DND-41 (cell line): ENCODE measurements at places on chromosomes 4 and X.
A peak's percentile ranks its signal among the peaks of the same experiment; 100 is the strongest.

DNA sequence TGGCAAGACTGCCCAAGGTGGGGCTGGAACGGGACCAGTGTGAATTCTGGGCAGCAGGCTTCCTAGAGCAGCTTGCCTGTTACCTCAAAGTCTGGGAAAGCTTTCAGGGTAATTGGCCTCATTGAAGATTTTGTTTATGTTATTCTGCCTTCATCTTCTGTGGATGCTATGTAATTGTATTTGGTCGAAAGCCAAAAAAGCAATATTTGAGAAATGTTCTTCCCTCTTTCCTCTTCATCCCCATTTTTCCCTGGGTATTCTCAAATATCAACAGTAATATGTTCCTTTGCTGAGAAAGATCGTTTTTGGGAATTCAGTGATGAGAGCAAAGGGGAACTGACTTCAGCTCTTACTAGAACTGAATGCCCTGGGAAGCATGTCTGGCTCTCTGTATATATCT lies 12.9 kb downstream of the TMEM131L start:
- no peak for DNase-seq

DNA sequence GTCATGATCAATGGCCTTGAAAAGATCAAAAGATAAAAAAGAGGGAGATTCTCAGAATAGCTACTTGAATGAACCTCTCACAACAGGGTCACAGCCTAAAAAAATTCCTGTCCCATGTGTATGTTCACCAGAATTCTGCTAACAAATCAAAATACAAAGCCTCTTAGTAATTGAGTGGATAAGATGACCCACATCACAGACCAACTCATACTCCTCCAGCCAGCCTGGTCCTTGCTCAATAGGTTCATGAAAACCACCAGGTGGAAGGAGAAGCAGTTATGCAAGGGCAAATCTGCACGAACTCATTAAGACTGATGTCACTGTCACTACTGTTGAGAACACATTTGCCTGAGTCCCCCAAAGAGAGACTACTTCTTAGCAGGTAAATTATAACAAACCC lies 21.5 kb downstream of the WDFY3 start:
- no peak for DNase-seq

DNA sequence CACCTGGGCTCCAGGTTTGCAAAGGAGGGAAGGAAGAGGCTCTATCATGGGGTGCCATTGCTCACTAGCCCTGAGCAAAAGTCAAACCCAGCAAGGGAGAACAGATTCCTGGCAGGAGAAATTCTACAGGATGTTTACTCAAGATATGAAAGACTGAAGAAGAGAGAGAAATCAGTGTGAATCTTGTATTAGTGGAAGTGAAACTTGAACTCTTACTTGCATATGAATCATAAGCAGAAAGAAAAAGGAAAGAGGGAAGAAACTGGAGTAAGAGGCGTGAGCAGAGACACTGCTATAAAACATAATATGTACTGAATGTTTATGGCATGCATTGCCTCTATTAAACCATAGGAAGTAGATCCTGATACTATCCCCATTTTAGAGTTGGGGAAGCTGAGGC lies 60.9 kb downstream of the C4orf46 start:
- no peak for DNase-seq

GRCh38 chrX:14529290-14529989 lies at the start of gene GLRA2:
Gene GLRA2 (plus strand): TSS chrX:14529536. CDS start chrX:14530058, 522 bp downstream.
- DNase-seq, result peak; percentile 45

DNA sequence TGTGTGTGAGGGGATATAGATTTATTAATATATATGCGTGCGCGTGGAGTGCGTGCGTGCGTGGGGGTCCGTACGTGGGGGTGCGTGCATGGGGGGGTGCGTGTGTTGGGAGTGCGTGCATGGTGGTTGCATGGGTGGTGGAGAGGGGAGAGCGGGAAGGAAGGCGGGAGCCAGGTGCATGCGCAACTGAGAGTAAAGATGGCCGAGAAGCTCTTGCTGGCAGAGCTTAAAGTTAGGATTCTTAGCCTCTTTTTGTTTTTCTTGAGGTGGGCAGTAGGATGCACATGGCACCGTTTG lies 45.8 kb downstream of the TEX13B start:
- DNase-seq, result no peak

DNA sequence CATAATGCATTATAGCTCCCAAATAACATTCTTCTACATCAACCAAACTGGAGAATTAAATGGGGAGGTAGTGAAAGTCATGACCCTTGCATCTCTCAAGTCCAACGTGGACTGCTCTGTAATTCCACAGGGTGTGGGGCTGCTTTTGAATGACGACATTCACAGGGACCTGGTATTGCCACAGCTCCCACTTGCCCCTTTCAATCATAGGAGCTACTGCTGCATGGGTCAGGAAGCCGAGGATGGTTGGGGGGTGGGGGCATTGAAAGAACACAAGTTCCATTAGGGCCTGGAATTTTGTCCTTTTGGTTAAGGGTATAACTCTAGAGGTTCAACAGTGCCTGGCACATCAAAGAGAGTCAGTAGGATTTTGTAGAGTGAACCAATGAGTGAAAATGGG lies 7.4 kb upstream of the CT55 start:
- DNase-seq, result no peak

GRCh38 chrX:109704563-109704962 lies 28.5 kb downstream of the ACSL4 start:
- no peak for DNase-seq

DNA sequence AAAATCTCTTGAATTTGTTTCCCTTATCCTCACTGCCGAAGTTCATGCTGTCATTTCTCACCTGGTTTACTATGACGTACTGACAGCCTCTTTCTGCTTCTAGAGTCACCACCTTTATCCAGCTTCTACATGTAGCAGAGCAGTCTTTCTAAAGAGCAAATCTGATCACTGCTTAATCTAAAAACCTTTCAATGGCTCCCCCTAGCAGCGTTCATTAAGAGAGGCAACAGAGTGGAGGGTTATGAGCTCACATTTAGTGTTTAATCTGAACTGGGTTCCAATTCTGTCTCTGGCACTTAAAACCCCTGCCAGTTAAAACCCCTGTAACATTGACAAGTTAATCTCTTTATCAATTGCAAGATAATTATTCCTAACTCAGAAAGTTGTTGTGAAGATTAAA lies 4.4 kb downstream of the RBPJ start:
- DNase-seq, result no peak

DNA sequence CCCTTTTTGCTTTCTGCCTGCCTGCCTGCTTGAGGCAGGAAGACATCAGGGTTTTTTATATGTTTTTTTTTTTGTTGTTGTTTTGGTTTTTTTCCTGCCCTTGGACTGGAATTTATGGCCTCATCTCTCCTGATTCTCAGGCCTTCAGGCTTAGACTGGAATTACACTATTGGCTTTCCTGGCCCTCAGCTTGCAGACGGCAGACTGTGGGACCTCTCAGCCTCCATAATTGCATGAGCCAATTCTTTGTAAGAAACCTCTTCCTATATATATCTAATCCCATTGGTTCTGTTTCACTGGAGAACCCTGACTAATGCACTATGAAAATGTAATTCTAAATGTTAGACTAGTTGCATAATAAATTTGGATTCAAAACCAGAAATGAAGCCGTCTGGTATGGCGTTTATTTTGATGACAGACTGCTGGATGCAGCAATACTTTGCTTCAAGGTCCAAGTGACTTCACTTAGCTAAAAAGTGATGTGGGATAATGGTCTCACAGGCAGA lies 59.0 kb downstream of the SEL1L3 start:
- no peak for DNase-seq

DNA sequence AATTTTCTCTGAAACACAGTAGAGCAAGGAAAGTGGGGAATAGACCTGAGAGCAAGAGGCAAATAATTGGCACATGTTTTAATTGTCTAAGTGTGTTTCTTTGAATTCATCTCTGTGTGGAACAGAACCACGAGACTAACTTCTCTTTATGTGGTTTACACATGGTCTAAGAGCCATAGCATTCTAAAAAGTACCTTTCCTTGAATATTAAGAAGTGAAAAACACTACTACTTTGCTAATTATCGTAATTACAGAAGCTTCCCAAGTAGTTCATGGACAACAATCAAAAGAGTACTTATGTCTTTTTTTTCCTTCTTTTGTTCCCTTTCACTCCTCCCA lies 2.9 kb upstream of the CYBB start:
- no peak for DNase-seq

- DNase-seq, result no peak
Measured at GRCh38 chrX:121832446-121832845, 785.0 kb downstream of the GLUD2 start.

DNA sequence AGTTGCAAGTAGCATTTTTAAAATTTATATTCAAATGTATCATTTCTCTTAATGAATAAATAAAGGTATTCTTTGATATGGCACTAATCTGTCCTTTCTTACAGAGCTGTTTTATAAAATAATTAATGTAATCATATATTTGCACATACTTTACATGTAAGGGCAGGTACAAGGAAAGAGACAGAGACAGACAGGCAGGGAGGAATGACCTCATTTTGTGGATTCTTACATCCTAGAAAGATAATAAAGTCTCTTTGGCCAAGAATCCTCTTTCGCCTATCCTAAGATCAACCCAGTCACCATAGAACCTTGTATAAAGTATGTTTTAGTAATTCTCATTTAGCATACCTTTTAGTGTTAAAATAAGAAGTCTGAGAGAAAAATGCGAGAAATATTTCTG lies 98.5 kb upstream of the CTSO start:
- no peak for DNase-seq

DNA sequence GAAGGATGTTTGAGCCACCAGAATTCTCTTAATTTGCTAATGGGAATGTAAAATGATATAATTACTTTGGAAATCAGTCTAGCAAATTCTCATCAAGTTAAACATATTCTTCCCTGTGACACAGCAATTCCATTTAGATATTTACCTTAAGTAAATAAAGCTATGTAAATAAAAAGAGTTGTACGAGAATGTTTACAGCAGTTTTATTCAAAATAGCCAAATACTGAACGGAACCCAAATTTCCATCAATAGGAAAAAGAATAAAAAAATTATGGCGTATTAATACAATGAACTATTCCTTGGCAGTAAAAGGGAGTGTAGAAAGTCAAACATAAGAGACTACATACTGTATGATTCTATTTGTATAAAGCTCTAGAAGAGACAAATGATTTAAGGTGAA lies 45.8 kb downstream of the CENPE start:
- DNase-seq, result no peak

DNA sequence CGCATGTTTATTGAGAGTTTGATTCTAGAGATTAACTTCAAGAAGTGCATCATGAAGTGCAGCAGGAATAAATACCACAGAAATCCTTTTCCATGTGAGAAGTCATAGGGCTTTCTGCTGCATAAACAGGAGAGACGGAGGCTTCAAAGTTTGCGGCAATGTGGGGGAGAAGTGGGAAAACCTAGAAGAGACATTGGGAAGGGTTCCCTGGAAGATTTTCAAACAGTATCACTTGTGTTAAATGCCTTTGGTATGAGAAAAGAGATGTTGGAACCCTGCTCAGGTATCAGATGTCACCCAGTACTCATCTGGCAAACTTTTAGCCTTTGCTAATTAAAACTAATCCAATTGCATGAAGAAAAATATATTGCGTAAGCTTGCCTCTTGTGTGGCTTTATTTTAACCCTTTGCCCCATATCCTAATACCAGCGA lies 15.4 kb downstream of the NHS start:
- no peak for DNase-seq

GRCh38 chr4:105352826-105353225 lies 121.0 kb downstream of the PPA2 start:
- no peak for DNase-seq

DNA sequence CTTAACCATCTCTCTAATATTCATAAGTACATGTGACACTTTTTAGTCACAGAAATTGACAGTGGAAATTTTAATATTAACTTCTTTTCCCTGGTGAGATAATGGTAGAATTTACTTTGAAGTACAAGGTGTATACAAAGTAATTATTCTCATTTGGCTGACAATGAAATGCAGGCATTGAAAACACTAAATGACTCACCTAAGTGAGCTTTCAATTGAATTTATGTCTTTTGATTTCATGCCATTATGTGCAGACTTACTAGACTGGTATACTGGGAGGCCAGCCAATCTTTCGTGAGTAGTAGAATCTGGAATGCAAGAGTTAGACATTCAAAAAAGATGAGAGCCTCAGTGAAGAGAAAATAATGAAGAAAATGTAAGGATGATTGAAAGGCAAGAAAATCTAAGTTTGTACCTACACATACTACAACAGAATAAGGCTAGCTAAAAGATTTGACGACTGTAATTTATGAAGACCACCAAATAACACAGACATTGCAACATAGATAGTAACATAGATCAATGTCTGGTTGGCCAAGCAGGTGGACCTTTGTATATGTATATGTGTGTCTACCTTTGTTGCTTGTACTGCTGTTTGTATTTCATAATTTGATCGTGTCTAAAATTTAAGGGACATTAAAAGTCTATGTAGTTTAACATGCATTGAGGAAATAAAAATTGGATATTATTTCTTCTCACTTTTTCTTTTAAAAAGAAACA lies 459.7 kb downstream of the IL15 start:
- no peak for DNase-seq

DNA sequence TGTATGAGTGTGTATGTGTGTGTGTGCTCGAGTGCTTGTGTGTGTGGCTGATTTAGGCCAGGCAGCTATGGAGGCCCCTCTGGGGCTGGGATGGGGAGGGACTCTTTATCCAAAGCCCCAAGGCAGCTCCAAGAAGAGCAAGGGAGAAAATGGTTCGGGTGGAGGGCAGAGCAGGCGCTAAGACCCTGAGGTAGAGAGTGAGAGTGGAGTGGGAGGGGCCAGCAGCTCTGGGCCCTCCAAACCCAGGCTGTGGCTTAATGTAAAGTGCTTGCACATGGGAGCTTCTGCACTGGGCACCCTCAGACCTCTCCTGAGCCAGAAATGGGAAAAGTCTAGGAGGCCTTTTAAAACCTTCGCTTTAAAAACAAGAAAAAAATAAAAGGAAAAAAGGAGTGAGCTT lies 233.5 kb upstream of the PSAPL1 start:
- DNase-seq, result no peak

DNA sequence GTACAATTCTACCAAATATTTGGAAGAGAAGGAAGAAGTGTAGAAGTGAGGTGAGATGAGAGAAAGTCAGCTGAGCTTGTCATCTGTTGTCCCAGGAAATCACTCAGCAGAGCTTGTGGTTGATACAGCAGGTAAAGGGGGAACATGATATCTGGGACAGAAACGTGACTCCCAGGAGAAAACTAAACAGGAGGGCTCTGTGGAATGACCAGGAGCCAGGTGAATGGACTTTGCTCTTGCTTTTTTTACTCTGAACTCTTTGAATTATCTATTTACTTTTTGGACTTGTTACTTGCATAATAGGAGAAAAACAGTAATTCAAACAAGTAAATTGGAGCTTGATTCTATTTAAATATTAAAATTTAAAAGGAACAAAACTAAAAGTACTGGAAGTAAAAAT lies 555.6 kb upstream of the FRG1 start:
- DNase-seq, result no peak

GRCh38 chr4:145843148-145843547 lies 95.5 kb downstream of the ZNF827 start:
- DNase-seq, result no peak

- DNase-seq, result no peak
Measured at GRCh38 chr4:168496834-168497233, at the start of gene PALLD. Gene PALLD (plus strand): TSS chr4:168497052.

GRCh38 chrX:136598631-136599030 lies 49.3 kb upstream of the CD40LG start:
- DNase-seq, result no peak
